ENCODE measurements at places on chromosomes 6 and 20. TPM values are rescaled to one million over a fixed set of nuclear protein-coding genes. Genes with fewer than 3 reads are reported as not detected.

Gene MCCD1
- total RNA-seq = not detected

Gene MMP24
- 0.32 TPM for total RNA-seq

Gene RIPPLY2
- total RNA-seq = not detected

Gene GPRC6A
- not detected for total RNA-seq

Gene HCRTR2
- not detected for total RNA-seq

Gene NHLRC1
- total RNA-seq = 2.6 TPM

Gene HTR1E
- total RNA-seq = not detected

Gene ENPP3
- total RNA-seq = under 0.01 TPM

Gene TRIM31
- total RNA-seq = not detected

Gene BPI
- total RNA-seq = not detected
